ENCODE measurements at places on chromosomes 2 and 18.

DNA sequence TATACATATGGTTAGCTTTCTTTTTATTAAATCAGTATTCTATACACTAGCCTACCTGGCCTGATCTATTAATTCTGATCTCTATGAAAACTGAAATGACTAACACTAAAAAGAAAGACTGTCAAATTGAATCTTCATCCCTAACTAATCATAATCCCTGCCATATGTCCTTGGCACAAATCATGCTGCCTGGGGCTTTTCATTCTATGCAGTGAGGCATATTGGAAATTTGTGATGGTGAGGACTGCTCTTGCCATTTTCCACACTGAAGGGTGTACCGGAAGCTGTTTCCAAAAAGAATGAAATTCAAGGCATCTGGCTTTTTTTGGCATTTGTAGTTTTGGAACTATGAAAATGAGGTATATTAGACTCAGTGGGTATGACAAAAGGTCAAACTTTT lies 39.7 kb downstream of the RAPGEF4 start:
- no peak for DNase-seq

DNA sequence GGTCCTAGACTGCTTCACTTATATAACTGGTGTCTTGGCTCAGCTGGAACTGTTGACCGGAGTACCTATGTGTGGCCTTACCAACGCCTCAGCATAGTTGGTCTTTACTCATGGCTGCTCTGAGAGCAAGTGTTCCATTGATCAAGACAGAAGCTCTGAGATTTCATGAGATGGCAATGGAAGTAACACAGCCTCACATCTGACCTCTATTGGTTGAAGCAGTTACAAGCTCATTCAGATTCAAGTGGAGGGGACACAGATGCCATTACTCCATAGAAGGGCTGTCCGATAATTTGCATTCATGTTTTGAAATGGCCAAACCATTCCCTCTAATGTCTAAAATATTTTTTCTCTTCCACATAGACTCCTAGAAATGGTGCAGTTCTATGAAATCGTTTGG lies 46.4 kb upstream of the STK39 start:
- no peak for DNase-seq

DNA sequence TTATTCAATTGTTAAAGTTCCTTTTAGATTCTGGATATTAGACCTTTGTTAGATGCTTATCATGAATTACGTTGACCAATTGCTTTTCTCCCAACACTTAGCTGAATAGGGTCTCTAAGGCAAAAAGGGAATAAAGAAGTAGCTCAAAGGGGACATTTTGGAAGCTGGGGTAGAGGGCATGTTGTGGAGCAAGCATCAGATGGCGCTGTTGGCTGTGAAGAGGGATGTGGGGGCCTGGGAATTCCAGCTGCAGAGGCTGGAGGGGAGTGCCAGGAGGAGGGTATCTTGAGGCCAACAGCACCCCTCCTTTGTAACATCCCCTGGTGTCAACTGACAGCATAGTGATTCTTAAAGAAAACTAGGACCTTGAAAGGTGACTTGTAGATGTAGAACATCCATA lies 198.2 kb downstream of the ADCYAP1 start:
- DNase-seq = no peak

GRCh38 chr2:110805894-110806452 lies 73.6 kb downstream of the ACOXL start:
- no peak for DNase-seq

DNA sequence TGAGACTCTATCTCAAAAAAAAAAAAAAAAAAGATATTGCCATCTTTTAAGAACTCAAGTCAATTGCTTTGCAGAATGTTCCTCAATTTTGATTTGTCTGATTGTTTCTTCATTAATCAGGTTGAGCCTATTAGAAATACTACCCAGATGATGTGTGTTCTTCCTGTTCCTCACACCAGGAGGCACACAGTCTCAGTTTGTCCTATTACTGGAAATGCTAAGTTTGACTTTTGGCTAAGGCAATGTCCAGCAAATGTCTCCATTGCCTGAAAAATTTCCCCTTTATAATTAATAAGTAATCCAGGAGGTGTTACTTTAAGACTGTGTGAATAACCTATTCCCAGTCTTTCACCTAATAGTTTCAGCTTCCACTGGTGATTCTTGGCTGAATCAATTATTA lies 28.4 kb downstream of the BOLA3 start:
- peak; percentile 8 for DNase-seq

DNA sequence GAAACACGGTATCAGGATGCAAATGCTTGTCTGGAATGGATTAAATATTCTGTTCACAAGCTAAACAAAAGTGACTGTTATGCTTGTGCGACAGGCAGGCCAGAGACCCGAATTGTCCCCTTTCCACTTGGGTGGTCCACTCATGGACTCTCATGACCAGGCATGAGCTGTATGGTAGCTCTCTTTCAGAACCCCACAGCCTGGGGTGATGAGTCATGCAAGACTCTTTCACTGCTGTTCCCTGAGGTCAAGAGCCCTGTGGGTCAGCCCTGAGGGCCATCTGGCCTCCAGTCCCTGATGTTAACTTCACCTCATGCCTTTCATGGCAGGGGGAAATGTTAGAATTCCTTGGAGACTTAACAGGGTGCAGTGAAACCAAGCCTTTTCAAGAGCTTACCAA lies 13.7 kb upstream of the SAP130 start:
- no peak for DNase-seq

- DNase-seq = no peak
Measured at GRCh38 chr2:106057206-106057605, 136.9 kb downstream of the UXS1 start.

DNA sequence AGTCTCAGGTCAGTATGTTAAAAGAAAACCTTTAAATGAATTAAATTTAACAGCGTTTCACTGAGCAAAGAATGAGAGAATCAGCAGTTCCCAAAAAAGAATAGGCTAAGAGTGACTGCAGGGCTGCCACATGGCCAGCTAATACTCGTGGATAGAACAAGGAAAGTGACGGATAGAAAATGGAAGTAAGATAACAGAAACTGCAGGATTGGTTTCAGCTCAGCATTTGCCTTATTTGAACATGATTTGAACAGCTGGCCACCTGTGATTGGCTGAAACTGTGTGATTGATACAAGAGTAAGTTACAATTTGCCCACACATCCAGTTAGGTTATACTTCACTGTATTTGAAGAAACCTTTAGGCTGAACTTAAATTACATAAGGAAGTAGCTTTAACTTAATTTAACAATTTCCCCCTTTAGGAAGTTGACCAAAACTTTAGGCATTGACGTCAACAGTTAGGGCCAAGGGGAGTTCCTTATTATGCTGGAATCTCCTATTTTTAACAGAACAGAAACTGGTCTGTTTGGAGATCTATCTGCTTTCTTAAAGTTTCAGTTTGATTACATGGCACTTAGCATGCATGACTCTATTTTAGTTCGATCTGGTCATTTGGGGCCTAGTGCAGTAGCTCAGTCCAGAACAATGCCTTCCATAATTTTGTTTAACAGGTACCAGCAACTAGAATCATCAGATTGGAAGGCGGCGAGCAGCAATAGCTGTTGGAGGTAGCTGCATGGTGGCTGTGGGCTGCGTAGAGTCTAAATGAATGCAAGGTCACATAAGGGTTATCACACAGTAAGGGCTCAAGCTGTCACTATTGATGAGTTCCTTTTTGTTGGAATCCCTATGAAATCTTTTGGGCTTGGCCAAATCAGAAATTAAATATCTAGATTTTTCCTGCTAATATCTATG lies 143.4 kb downstream of the TRIM43 start:
- no peak for DNase-seq

- DNase-seq = no peak
Measured at GRCh38 chr2:61214171-61214570, 52.2 kb downstream of the C2orf74 start.

DNA sequence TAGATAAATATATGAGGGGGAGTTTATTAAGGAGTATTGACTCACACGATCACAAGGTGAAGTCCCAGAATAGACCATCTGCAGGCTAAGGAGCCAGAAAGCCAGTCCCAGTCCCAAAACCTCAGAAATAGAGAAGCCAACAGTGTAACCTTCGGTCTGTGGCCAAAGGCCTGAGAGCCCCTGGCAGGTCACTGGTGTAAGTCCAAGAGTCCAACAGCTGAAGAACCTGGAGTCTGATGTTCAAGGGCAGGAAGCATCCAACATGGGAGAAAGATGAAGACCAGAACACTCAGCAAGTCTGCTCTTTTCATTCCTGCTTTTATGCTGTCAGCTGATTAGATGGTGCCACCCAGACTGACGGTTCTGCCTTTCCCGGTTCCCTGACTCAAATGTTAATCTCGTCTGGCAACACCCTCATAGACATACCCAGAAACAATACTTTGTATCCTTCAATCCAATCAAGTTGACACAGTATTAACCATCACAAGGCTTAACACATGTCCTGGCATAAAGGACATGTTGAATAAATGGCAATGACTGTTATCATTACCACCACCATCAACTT lies 56.7 kb downstream of the MAPK4 start:
- no peak for DNase-seq

GRCh38 chr2:240235149-240235803 lies 94.8 kb upstream of the OTOS start:
- DNase-seq = no peak

DNA sequence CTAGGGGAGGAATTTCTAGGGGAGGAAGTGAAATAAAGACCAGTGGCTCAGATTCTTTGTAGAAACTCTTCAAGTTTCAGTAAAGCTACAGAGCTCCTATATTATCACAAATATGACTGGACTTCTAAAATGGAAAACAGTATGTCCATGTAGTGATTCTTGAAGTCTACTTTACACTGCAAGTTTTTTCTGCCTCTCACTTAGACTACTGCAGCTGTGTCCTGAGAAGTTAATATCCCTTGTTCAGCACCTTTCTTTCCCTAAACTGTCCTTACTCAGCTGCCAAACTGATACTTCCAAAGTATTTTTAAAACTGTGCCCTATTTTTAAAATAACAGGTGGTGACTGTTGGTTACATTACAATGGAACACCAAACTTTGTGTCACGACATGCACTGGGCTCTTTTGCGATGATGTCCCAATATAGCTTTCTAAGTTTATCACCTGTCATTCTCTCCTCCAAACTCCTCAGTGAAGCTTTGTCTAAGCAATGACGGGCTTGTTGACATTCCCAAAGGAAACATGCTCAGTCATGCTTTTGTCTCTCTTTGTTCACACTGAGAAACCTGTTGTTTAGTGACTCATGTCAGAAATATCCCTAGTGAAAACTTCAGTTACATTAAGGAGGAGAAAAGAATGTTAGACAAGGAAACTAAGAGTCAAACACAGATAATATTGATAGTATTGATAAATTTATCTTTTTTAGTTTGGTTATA lies 341.1 kb downstream of the ARL6IP6 start:
- DNase-seq = peak; percentile 48

- DNase-seq = no peak
Measured at GRCh38 chr18:28409811-28410210, 232.9 kb upstream of the CDH2 start.

GRCh38 chr2:132670496-132671150 lies 618 bp upstream of the LYPD1 start:
- peak; percentile 63 for DNase-seq

DNA sequence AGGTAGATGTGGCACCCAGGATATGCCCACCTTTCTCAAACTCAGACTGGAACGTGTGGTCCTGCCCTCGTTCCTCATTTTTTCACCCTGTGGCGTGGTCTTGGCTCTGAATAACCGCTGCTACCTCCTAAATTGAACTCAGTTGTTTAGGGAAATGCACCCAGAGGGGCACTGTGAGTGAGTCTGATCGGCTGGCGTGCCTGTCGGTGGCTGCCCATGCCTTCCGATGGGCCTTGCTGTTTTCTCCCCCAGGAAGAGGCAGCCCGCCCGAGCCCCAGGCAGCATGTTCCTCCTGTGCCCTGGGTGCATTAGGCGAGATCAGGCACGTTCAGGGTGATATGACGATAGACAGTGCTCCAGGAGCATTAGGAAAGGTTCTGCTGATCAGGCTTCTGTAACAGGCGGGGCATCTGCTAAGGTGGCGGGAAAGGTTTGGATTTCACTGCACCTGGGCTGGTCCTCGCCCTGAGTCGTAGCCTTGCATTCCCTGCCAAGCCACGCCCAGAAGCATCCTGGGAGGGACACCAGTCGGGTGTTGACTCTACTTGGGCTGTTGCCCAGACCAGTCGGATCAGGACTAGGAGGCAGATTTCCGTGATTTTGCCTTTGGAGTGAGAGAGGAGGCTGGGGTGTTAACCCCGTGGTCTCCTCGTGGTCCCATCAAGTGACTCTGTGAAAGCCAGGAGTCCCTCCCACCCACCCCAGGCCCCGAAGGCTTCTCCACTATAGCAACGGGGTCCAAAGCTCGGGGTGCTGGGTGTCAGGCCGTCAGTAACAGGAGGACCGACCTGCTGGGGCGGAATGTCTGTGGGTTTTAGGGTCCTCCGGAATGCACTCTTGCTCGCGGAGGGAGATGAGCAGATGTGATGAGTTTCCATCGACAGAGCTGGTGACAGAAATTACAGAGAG lies 75.1 kb downstream of the SH3BP4 start:
- DNase-seq = peak; percentile 69

DNA sequence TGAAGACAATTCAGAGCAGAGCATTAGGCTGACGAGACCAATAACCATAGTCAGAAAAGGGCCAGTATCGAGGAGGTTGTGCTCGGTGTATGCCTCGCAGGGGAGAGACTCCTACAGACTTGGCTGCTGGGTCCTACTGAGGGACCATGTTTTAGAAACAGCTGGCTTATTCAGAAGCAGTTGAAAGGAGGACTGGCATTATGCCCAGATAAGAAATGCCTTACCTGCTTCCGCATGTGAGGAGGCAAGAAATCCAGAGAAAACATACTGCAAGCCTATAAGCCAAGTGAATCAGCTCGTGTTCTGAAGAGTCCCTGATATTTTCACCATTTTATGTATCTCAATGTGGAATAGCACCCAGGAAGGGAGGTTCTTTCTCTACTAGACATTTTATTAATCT lies 434.7 kb downstream of the GRB14 start:
- DNase-seq = no peak

DNA sequence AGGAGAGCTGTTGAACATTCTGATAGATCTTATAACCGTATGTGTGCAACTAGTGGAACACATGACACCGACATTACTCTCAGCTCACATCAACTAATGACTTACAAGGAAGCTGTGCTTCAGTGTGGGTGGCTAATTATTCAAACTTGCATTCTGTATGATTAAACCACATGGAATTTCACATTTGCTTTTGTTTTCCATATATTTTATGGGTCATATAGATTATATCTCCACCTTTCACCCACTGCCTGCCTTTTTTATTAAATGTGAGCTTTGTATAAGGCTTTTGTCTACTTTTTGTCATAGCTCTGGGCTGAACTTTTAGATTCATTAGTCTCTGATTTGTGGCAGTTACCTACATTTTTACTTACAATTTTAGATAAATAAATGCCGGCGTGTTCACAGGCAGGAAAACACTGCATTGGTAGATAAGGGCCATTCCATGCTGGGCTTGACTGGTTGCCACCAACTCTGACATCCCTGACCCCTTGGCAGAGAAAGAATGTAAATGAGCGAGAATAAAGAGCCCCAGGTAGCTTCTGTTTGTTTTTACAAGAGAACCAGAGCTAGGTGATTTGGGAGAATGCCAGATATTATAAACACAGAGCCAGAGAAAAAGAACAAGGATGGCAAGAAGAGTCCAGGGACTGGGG lies 35.7 kb downstream of the LYPD6 start:
- peak; percentile 71 for DNase-seq

- no peak for DNase-seq
Measured at GRCh38 chr2:187615364-187615763, 61.1 kb upstream of the TFPI start.
